ENCODE measurements at places on chromosomes 7 and 10.
A peak's percentile ranks its signal among the peaks of the same experiment; 100 is the strongest.

GRCh38 chr10:132591166-132591971 is 53.8 kb downstream of the INPP5A start:
- no peak for DNase-seq

DNA sequence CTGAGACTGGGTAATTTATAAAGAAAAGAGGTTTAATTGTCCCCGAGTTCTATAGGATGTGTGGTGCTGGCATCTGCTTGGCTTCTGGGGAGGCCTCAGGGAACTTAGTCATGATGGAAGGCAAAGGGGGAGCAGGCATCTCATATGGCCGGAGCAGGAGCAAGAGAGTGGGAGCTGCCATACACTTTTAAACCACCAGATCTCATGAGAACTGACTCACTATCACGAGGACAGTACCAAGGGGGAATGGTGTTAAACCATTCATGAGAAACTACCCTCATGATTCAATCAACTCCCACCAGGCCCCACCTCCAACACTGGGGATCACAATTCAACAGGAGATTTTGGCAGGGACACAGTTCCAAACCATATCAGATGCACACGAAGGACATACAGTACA is 199.9 kb upstream of the DPP6 start:
- DNase-seq = no peak

DNA sequence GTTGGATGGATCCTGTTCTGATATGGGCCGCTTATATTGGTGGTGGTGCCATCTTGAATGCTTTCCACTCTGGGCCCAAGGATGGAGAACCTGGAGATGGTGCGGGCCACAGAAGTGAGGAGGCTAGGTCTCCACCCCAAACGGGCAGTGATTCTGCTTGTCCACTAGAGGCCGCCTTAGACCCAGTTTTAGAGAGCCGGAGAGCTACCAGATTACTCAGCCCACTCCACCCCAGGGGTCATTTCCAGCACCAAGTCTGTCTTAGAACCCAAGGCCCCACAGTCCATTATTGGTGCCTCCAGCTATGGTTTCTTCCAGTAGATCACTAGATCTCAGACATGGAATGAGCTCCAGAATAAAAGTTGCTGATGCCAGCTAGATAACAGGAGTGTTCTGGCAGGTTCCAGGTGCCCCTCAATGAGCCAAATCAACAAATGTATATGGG is 11.8 kb upstream of the CAMK2G start:
- DNase-seq = peak; percentile 87

DNA sequence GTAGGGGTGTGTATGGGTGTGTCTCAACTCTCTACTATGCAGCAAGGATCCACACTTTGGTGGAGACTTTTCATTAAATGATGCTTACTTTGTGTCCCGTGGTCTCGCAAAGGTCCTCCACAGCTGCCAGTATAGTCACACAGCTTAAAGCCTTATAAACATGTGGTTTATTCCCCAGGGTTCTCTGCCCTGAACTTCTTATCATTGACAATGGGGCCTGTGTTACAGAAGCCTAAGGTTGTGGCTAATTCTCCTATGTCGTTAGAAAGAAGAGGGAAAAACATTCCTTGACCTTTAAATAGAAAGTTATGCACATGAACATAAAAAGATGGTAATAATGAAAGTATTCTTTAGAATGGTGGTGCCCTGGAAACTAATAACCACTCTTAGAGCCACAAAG is 201.4 kb downstream of the INHBA start:
- DNase-seq = no peak

- DNase-seq = peak; percentile 88
Observed at GRCh38 chr10:3848775-3849635, 64.0 kb upstream of the KLF6 start.

DNA sequence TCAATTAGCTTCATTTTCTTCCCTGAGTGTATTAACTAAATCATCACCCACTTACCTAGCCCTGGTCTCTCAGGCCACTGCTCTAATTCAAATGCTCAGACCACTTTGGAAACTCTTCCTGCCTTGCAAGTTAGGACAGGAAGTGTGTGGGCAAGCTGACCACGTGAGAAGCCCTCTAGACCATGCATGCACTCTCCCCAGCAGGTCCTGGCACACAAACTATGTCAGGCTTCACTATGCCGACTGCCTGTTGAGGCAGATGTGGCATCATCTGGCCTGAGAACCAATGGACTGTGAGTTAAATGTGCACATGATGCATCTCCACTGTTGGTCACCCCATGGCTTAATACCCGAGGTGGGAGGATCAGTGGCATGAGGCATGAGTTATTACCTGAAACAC is 439.6 kb downstream of the GRID1 start:
- DNase-seq = no peak

DNA sequence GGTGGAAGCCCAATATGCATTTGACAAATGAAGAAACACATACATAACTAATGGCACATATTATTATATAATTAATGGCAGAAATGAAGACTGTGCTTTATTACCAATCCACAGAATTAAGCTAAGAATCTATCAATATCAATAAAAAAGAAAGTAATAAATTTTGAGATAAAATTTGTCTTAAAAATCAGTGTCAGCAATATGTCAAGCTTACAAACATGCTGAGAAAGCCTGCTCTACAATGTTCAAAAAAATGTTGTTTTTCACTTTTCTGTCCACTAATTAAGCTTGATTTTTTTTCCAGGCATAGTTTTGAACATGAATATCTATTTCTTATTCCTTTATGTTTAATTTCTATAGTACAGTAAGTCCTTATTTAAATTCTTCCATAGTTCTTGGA is 721.0 kb upstream of the LRRTM3 start:
- no peak for DNase-seq

GRCh38 chr10:4947635-4948596 is 15.3 kb upstream of the AKR1C1 start:
- DNase-seq = peak; percentile 42

DNA sequence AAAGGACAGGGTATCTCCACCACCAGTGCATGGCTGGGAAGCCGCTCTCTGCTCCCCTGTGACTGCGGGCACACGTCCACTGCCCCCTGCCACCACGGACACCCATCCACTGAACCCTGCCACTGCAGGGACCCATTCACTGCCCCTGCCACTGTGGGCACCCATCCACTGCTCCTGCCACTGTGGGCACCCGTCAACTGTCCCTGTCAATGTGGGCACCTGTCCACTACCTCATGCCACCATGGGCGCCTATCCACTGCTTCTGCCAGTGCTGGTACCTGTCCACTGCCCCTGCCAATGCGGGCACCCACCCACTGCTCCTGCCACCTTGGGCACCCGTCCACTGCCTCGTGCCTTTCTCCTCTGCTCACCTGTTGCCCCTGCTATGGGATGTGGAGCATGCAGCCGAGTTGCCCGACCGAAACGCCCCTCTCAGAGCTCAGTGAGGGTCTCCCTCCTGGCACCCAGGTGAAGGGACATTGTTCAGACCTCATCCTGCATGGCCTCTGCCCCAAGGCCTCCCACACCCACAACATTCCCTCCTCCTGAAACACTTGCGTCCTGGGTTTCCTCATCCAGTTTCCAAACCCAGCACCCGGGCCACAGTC is 207.4 kb downstream of the ADARB2 start:
- DNase-seq = no peak

DNA sequence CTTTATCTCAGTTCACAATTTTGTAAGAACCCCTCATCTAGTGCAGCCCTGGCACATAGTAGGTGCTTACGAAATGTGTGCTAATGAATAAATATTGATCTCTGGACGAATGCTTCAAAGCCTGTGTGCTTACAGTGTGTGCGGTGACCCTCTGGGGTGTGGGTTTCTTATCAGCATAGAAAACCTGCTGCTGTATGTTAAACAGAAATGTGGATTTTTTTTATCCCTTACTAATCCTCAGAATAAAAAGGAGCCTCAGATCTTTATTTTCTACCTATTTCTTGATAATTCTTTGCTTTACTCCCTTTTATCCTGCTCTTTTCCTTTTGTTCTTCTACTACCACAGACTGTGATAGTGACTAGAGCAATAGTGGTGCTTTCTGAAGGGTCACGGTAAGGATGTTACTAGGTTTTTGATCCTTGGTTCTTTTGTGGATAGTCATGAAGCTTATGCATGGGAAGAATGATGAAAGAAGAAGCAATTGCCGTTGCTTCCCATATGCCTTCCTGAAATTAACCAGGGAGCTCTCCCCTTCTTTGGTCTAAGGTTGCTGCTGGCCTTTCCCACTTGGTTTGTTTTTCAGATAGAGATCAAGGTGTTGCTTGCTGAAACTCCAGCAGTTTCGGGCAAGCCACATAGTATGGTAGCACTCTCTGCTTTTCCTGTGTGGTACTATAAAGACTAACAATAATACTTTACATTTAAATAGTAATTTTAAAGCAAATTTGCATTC is 44.7 kb downstream of the SPAG6 start:
- DNase-seq = no peak

GRCh38 chr10:62231805-62232204 is 36.8 kb downstream of the RTKN2 start:
- DNase-seq = no peak

DNA sequence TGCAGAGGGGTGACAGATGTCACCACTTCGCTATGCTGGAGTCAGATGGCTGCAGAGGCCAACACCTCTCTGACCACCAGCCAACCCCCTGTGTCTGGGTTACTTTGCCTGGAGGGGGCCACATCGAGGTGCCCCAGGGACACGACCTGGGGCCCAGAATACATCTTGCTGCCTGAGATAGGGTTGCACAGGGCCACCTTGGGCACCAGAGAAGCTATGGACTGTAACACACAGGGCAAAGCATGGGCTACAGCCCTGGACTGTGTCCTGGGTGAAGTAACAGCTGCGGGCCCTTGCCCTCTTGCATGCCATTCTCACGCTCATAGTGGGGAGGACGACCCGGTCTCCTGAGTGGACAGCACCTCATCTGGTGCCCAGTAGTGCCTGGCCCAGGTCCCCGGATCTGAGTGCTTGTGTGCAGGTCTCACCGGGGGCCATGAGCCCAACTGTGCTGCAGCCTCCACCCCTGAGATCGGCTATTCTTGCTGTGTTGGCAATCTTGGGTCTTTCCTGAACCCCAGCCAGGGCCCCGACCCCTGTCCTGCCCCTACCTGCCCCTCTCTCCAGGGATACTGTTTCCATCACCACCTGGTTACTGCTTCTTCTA is 115.2 kb upstream of the GDF10 start:
- no peak for DNase-seq
